ENCODE measurements at places on chromosomes 6 and 20. TPM values are rescaled to one million over a fixed set of nuclear protein-coding genes. Genes with fewer than 3 reads are reported as not detected.

- DNase-seq: no peak
These were observed 320.9 kb upstream of the CITED2 start for GRCh38 chr6:139695361-139695760.

DNA sequence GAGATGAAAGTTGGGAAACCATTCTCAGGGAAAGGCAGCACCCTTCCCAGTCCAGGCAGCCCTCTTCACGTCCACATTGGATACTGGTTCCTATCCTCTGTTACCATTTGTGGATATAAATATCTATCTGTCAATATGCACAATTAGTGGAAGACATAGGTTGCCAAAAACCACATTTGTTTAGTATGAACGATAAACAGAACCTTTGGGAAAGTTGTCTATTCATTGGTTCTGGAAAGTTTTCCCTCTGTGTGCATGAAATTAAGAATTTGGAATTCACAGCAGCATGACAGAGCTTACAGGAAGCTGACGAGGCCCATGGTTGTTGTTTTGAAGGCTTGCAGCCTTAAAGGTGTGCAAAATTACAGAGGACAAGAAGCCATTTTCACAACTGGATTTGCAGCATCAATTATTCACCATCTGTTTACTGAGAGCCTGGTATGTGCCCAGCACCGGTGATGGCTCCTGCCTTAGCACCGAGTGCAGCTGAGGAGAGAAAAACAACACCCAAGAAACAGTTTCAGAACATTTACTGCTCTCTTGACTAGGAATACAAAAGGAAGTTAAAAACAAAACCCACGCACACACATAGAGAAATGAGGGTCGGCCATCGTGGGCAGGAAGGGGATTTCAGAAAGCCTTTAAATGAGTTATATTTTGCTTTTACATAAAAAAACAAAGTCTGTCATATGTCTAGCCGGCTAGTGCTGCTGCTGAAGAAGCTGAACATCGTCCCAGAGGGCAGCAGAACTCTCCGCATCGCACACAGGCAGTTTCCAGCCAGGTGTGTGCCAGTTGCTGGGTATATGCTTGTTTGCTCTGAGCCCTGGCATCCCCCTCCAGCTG, 319.6 kb downstream of the FARS2 start:
- DNase-seq: no peak

GRCh38 chr6:49570474-49571079, 20.1 kb downstream of the C6orf141 start:
- DNase-seq: no peak

DNA sequence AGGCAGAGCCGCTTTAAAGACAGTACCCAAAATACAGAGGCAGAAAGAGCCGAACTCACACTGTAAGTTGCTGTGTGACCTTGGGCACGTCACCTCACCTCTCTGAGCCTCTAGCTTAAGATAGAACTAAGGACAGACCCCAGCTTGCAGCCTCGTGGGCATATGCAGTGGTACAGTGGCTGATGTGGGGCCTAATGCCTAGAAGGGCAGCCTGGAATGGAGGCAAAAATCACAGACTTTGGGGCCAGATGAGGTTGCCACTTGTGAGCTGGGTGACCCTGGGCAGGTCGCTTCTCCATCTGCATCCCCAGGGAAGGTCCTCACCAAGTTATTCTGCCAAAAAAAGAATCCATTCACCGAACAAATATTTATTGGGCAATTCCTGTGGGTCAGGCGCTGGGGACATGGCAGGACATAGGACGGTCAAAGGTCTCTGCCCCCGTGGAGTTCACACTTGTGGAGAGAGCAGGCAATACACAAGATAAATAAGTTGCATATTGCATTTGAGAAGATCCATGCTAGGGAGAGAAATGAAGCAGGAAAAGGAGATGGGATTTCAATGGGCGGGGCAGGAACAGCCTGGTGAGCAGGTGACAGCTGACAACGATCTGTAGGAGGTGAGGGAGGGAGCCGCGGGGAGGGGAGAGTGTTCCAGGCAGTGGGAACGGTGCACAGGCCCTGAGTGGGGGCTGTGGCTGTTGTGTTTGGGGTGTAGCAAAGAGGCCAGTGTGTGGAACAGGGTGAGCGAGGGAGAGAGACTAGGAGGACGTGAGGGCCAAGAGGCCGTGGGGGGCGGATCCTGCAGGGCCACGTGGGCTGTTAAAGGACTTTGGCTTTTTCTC, 115.2 kb downstream of the CEBPB start:
- DNase-seq: no peak

DNA sequence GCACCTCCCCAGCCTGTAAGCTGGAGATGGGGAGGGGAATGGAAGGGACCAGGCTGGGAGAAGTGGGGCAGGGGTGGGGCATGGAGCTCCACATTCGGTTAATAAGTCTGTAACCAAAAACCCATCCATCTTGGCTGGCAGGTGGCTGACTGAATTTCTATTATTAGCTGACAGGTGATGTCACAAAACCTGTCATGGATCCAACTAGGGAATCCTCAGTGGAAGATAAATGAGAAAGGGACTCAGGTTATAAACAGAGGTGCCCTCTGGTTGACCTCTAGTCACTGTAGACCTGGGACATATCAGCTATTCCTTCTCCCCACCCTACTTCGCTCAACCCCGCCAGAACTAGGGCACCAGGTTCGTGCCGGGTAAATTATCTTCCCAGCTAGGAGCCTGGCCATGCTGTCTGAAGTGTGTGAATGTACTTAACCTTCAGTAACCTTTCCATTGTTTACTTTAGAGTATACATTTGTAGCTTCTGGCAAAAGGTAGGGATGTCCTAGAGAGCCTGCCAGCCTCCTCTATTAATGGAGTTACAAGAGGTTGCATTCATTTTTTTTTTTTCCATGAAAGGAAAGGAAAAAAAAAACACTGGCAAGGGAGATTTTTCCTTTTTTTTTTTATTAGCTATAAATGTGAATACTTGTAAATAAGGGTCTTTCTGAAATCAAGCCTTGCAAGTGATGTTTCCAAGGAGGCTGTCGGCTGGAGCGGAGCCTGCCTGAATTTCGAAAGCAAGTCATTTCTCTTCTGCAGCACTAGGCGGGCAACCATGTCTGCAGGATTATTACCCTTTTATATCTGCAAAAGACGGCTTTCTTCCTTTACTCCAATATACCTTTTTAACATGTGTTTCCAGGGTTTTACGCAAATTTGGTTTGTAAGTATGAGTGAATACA, 135.9 kb downstream of the TMEM242 start:
- DNase-seq: no peak

DNA sequence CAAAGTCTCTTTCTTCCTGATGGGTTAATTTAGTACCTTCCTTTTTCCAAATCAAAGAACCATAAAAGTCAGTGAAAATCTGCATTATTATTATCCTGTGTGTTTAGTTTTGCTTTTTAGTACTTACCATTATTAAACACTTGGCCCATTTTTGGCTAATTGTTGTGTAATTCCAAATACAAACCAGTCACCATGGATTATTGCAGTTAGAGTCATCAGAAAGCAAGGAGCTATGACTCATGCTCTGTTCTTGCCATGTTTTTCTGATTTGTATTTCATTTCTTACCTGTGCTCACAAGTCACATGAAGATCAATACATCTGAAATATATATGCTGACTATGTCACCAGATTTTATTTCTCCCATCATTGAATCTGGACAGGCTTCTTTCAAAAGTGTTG, 31.3 kb downstream of the SLC22A3 start:
- DNase-seq: no peak

DNA sequence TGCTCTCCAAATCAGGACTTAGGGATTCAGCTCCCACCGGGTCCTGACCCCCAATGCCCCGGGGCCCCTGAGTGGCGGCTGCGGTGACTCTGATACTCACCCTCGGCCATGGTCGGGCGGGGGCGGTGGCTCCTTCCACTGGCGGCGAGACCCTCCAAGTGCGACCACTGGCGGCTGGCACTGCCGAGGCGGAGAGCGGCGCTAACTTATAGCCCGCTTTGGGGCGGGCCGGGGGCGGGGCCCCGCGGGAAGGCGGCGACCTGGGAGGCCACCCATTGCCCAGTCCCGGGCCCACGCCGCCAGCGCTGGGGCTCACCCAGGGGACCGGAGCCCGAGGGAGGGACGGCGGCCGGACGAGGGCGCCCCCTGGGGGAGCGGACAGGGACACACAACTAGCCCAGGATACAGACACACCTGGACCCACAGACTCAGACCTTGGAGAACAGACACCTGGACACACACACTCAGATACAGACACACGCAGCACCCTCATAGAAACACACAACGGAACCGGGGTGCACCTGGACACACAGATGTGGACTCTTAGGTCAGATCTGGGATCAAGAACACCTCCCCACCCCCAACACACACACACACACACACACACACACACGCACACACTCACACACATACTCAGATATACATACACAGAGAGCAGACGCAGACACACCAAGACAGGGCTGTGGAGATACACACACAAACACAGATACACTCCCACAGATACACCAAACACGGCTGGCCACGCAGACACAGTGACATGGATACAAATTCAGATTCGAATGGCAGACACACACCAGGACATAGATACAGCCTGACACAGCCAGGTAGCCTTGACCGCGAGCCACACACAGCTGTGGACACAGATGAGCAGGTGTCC, at the start of gene TGM2:
Gene TGM2 (minus strand): TSS at position 182 of the 877 bp plus-strand sequence. CDS start 72 bp downstream, at position 110.
- no peak for DNase-seq

ARFGEF3 gene
- 1.3 TPM for polyA plus RNA-seq

DNA sequence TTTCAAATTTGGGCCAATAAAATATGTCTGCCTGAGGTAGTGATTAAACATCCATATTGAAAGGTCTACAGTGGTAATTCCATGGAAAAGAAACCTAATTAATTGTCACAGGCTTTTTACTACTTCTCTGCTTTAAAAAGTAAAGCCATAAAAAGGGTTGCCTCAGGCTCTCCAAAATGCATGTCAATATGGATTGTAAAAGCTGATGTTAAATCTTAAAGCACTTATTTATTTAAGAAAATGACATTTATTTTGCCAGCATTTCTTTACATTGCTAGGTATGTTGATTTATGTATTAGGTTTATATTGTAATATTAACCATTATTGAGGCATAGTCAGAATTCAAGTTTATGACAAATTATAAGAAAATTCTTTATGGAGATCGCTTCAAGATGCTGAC, 133.2 kb downstream of the OPN5 start:
- no peak for DNase-seq

GRCh38 chr6:71079677-71080076, 122.8 kb upstream of the B3GAT2 start:
- no peak for DNase-seq

DNA sequence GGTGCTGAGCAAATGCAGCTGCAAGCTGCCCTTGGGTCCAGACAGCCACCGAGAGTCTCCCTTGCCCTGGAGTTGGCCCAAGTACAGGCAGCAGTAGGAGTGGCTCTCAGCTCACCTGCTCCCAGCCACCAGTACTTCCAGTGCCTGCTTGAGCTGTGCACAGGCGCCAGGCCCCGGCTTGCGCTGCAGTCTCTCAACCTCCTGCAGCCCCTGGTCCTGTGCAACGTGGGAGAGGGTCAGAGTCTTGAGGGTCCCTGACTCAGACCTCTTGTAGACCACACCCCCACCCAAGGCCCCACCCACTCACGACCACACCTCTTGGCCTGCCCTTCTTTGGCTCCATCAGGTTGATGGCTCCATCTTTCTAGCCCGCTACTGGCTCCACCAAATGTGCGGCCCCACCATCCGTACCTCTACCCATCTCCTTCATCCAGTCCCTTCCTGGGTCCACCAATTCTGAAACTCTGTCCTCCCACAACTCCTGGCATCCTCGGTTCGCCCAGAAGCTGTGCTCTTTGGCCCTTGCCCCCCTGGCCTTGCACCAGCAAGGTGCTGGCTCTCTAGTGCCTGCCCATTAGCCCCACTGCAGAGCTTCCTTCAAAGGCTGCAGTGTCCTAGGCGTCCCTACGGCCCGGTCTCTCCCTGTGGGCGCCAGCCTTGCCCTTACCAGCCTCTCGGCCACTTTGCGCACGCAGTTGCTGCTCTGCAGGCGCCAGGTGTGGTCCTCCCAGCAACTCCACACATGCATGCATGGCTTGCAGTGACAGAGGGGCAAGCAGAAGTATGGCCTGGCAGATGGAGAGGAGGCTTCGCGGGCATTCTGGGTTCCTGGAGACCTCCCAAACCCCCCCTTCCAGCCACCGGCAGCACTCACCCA, 16.5 kb upstream of the SPAG4 start:
- no peak for DNase-seq
